ENCODE measurements at places on chromosomes 2 and 18.
A peak's percentile ranks its signal among the peaks of the same experiment; 100 is the strongest.

DNA sequence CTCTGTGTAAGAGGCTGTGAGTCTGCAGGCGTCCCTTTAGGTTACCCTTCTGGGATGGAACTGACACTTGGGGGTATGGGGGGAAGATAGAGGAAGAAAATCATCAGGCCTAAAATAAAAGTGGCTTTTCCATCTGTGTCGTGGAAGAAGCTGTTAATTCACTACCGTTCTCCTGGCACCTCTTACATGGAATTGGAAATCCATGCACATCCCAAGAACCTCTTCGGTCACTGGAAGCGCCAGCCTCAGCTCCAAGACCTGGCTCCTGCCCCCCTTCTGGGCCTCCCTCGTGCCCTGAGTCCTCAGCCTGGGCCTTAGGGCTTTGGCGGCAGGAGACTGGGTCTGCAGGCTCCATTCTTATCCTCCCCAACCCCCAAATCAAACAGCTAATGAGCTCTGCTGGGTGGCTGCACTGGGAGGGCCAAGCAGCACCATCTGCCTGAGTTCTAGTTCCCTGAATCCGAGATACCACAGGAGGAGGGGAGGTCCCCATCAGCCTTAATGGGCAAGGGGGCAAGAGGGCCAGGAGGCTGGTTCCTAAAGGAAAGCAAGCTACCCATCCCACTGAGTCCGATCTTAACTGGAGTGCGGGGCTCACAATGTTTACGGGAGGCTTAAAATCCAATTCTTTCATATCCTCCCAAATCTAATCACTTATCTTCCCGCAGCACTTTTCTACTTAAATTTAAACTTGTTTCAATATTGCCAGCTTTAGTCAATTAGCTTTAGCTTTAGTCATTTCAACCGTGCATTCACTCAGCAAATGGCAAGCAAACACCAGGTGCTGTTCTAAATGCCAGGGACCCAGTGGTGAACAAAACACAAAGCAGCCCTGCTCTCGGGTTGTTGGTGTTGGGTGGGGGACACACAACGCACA, 52.8 kb downstream of the FAM178B start:
- peak; percentile 63 for DNase-seq

DNA sequence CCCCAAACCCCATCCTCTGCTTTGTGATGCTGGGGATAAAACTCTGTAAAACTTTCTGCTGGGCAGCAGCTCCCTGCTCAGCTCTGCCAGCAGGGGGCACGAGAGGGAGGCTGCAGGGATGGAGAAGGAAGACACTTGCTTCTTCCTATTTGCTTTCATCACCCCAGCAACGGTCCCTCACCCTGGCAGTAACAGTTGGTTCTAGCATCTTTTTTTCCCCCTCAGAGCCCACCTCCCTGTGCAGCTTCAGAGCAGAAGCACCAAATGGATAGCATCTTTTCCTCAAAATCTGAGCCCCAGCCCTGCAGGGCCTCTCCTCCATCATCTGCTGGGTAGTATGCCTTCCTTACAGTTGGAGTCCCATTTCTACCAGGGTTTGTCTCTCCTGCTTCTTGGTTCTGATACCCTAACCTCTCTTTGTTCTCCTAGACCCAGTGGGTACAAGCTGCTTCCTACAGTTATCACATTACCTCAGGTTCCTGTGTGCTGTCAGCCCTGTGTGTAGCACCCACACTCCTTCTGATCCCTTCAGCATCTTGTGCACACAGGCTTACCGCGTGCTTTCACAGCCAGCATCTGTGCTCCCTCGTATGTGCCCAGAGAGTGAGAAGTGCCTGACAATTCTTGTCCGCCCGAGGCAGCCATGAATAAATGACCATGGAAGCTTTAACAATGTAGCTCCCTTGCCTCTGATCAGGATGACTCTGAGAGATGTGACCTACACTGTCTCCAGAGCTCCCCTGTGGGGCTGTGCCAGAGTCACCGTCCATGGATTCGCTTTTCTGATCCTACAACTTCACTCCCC, 14.5 kb downstream of the CKAP2L start:
- DNase-seq = peak; percentile 85

- DNase-seq = no peak
Measured at GRCh38 chr2:86541334-86541733, 21.9 kb downstream of the CHMP3 start.

- DNase-seq = no peak
Measured at GRCh38 chr2:112787729-112788393, 3.6 kb upstream of the IL1A start.

- DNase-seq = no peak
Measured at GRCh38 chr2:46852124-46852523, 63.5 kb downstream of the MCFD2 start.

- peak; percentile 8 for DNase-seq
Measured at GRCh38 chr18:68564961-68565360, 149.9 kb downstream of the TMX3 start.

GRCh38 chr2:229489016-229489415, 217.9 kb upstream of the PID1 start:
- no peak for DNase-seq

- no peak for DNase-seq
Measured at GRCh38 chr2:39733070-39733674, 45.9 kb downstream of the THUMPD2 start.

GRCh38 chr2:165499131-165499530, 29.6 kb downstream of the CSRNP3 start:
- peak; percentile 49 for DNase-seq

DNA sequence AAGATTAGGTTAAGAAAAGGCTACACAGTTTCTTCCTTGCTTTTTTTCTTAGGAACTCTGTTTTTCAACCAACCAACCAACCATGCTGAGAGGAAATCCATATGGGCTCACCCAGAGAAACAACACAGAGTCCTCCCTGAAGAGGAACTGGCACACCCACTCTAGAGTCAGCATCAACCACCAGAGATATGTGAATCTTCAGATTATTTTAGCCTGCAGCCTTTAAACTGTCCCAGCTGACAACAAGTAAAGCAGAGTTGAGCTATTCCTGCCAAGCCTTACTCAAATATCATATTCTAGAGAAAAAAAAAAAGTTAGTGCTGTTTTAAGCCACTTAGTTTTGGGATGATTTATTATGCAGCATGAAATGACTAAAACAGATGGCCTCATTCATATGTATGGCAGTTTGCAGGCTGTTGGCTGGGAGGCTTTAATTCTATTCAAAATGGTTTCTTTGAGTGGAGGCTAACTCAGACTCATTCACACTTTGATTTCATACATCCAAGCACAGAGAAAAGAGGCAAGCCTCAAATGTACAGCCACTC, 1637.7 kb upstream of the LRRTM1 start:
- DNase-seq = peak; percentile 2

- DNase-seq = no peak
Measured at GRCh38 chr2:119427756-119428155, 3.9 kb upstream of the TMEM37 start.

- no peak for DNase-seq
Measured at GRCh38 chr2:27216416-27217137, 592 bp upstream of the CAD start.

Data from eye (tissue), 1 donor.